ENCODE measurements at places on chromosomes 2 and 18. TPM values are rescaled to one million over a fixed set of nuclear protein-coding genes. Genes with fewer than 3 reads are reported as not detected.
A peak's percentile ranks its signal among the peaks of the same experiment; 100 is the strongest.

GRCh38 chr2:239201531-239201876 is 199.3 kb downstream of the HDAC4 start:
- peak; percentile 82 for DNase-seq

- DNase-seq = no peak
These were observed 108.7 kb downstream of the XRCC5 start for GRCh38 chr2:216217904-216218260.

- DNase-seq = no peak
These were observed 384.3 kb upstream of the ID2 start for GRCh38 chr2:8297376-8298231.

PIEZO2 gene
- 11.0 TPM for total RNA-seq

AKAIN1 gene
- total RNA-seq = 6.9 TPM

C1QL2 gene
- 0.27 TPM for total RNA-seq

ASB1 gene
- total RNA-seq = 15.9 TPM

CCL20 gene
- not detected for total RNA-seq
